ENCODE measurements at places on chromosomes 1 and 21.
A peak's percentile ranks its signal among the peaks of the same experiment; 100 is the strongest.

DNA sequence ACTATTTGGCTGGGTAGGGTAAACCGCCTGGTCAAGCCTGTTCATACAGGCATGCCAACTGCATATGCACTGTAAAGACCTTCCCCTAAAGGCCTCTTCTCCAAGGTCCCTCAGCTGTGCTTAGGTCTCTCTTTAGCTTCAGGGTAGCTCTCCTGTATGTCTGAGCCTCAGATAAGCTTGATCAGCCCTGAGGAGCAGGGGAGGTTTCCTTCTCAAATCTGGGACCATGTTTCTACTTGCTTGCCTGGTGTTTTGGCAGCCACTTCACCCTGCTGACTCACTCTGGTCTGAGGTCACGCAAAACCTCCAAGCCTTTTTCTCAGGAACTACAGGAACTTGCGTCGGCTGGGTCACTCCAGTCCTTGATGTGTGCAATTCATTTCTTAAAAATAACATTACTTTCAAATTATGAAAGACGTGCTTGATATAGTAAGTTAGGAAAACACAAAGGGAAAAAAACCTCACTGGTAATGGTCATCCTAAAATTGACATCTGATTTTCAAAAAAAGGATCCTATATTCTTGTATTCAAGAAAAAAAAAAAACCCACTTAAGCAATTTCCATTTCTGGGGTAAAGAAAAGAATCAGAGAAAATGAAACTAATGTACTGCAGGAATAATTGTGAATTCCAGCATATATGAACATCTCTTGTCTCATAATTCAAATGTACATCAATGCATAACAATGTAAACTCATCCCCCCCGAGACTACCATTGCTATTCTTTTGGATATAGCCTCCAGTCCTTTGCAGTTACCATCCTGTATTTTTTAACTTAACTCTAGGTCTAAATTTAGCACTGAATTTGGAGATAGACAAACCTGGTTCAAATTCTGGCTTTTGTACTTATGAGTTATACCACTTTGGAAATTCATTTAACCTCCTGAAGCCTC, 24.8 kb upstream of the RNF19B start:
- peak; percentile 48 for DNase-seq

DNA sequence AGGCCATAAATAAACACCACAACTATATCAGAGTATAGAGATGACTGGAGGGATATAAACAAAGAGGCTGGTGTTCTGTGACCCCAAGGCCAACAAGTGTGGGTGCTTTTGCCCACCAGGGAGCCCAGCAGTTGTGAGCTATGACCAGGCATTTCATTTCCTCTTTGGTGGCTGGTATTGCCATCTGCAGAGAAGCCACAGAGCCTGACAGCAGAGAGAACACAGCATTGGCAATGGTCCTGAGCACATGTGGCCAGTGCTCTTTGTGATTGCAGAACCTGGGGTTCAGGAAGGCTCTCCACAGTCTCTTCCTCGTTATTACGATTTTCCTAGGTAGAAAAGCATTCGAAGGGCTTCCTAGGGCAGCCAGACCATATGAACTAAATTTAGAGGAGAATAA, 112.3 kb downstream of the TM2D1 start:
- no peak for DNase-seq

GRCh38 chr1:40592107-40592803, 60.8 kb downstream of the ZNF684 start:
- no peak for DNase-seq

DNA sequence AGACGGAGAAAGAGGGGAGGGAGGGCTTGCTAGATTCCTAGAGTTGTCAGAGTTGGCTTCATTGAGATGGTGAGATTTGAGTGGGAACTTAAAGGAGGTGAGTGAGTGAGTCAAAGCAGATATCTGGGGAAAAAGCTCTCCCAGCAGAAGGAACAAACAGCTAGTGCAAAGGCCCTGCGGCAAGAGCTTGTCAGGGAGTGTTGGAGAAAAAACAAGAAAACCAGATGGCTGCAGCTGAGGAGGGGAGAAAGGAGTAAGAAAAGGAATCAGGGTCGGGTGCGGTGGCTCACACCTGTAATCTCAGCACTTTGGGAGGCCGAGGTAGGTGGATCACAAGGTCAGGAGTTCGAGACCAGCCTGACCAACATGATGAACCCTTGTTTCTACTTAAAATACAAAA, 40.3 kb upstream of the SPOCD1 start:
- no peak for DNase-seq

DNA sequence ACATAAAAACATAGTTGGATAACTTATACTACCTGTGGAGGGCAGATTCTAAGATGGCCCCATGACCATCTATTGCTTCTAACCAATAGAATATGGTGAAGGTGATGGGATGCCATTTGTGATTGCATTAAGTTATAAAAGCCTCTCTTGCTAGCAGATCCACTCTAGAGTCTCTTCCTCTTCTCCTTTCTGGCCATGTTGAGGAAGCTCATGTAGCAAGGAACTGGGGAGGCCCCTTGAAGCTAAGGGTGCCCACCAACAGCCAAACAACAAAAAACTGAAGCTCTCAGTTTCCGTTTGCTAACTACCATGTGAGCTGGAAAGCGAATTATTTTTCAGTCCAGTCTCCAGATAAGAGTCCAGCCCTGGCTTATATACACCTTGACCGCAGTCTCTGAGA, 16.0 kb upstream of the AGO1 start:
- no peak for DNase-seq

- no peak for DNase-seq
These were observed 80.0 kb downstream of the JMJD4 start for GRCh38 chr1:227654858-227655752.

DNA sequence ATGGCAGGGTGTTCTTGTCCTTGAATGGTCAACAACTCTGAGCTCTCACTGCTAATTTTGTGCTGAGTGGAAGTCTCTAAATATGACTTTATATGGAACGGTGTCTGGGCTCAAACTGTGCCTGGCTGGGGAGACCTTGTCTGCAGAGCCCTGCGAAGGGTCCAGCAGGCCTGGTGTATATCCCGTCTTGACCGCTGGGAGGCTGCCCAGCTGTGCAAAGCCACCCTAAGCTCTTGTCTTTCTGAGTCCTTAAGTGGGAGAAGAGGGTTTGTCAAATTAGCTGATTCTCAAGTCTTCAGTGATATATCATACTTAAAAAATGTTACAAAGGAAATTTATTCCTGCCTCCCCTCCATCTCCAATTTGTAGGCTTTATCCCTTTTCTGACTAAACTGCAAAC, 198.7 kb downstream of the KCNJ6 start:
- no peak for DNase-seq

- no peak for DNase-seq
These were observed 14.0 kb downstream of the PADI1 start for GRCh38 chr1:17218939-17219338.

- DNase-seq: no peak
These were observed 5.4 kb upstream of the DEDD start for GRCh38 chr1:161137881-161138280.

DNA sequence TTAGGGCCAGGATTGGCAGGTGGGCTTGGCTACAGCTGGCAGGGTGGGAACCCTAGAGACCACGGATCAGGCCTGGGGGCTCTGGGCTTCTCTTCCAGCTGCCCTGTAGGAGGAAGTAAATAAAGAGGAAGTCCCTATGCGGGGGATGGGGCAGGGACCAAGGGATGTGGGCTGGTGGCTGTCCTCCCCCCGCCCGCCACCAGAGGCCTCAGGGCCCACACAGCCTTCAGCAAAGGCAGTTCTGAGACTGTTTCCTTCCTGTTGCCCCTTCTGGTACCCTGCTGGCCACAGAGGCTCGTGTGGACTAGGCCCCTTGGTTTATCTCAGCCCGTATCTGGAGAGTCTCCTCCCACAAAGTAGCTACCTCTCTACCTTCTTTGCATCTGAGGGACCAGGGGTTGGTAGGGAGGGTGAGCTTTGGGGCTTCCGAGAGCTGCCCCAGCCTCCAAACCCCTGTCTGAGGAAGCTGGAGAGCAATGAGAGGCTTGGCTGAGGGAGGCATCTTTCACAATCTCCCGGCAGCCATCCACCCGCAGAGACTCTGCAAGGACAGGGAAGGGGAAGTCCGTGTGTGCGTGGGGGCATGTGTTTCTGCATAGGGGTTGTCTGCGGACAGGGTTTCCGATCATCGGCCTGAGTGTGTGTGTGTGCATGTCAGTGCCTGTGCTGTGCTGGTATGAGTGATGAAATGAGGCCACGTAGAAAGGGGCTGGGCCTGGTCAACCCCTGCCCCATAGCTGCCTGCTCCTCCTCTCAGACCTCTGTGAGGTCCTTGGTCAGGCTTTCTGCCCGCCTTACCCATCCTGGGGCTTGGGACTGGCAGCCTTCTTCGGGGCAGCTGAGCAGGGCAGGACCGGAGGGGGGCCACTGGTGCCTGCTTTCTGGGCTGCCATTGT, 12.5 kb downstream of the RPS6KA1 start:
- DNase-seq: peak; percentile 84
